ENCODE measurements at places on chromosomes 4 and X.

GRCh38 chrX:44731160-44731559 is 112.7 kb upstream of the DUSP21 start:
- peak; percentile 1 for DNase-seq

GRCh38 chr4:142725886-142726285 is 120.2 kb downstream of the INPP4B start:
- no peak for DNase-seq

DNA sequence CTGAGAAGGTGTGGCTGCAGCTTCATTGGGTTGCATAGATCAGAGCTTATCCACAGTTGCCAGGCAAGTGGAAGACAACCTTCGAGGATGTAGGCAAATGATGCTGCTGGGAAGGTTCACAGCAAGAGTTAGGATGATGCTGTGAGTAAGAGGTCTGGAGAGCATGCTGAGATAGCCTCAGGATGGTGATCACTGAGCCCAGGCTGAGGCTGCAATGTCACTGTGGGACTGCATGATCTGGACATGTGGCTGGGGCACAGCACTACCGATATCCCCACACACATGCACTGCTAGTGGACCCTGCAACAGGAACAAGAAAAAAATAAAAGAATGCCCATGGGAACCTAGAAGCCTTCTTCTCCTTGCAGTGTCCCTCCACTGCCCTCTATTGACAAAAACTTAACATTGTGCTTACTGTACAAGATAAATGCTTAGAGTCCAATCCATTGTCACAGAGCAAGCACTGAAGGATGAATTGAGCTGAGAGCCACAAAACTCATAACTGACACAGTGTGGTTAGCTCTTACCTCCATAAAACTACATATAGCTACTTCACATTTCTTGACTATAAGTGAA is 105.6 kb downstream of the CNKSR2 start:
- DNase-seq = peak; percentile 70

GRCh38 chr4:128241425-128241913 is 46.1 kb downstream of the PGRMC2 start:
- peak; percentile 58 for DNase-seq

- DNase-seq = peak; percentile 37
These were observed 168.8 kb upstream of the FAM47A start for GRCh38 chrX:34300871-34301270.

DNA sequence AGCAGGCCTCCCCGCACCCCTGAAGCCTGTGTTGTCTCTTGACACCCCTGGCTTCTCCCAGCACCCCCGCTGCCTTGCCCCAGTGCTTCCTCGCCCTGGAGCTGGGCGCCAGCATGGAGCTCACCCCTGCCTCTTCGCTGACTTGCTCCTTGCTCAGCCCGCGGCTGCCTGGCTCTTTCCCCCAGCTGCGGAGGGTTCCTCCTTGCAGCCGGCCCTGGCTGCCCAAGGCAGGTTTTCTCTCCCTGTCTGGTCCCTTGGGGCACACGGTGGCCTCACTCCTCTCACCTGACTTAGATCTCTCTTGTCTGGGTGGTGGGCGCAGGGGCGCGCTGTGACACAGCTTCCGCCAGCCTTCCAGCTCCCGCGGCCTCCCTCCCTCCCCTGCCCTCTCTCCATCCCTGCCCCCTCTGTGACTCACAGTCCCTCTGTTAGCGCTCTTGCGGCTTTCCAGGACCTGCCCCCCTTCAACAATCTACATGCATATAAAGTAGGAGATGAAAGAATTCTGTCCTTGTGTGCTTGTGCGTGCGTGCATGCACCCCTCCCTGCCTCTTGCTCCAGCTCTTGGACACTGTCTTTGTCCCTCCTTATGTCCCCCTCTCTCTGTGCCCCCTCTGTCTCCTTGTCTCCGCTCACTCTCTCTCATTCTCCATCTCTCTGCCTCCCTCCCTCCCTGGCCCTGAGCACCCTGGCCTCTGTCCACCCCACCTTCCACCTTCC is 2.2 kb downstream of the PLXNB3 start:
- DNase-seq = peak; percentile 24

DNA sequence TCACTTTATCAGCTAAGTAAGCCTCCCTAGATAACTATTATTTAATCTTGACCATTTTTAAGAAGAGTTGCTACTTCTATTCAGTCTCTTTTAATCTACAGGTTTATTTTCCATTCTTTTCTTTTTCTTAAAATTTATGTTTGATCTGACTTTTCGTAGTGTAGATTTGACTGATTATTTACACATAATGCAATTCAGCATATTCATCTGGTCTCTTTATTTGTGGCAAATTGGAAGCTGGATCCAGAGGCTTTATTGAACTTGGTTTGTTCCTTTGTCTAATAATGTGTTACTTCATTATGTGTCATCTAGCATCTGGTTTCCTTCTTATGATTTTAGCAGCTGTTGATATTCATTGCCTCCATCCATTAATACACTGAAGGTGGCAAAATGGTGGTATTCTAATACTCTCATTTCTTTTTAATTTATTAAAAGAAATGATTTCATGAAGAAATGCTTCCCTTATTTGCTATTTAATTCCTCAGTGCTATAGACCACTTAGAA is 113.0 kb downstream of the FBXW7 start:
- no peak for DNase-seq

DNA sequence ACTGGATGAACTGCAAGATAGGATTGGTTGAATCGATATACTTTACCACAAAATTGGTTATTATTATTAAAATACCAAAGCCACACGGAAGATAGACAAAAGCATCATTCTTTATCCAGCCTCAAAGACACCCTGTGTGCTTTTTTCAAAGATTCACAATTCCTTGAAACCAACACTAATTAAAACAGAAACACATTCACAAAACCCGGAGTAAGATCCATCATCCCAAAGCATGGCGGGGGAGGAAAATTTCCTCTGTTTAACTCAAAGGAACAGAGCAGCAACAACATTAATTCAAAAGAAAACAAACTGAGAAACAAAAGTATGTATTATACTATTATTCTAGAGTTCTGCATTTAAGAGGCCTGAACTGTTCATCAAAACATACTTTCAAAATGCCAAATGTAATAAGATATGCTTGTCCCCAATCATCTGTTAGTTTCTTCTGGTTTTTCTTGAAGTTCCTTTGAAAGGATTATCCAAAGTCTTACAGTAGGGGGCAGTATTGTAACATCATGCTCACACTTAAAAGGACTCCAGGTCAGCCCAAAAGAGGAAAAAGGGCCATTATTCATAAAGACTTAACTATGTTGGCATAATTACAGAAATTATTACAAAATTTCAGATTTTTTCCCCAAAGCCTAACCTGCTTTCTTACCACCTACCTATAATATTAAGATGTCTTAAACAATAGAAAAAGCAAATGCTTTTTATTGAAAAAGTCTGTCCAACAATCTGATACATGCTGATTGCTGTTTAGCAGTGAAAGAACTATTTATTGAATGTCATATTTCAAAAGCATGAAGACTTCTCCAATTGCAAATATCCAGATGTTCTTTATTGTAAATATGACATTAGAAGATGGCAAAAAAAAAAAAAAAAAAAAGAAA is 168.7 kb downstream of the SCFD2 start:
- DNase-seq = peak; percentile 80

GRCh38 chr4:77074981-77075855 is 571 bp downstream of the CCNI start:
- peak; percentile 82 for DNase-seq

DNA sequence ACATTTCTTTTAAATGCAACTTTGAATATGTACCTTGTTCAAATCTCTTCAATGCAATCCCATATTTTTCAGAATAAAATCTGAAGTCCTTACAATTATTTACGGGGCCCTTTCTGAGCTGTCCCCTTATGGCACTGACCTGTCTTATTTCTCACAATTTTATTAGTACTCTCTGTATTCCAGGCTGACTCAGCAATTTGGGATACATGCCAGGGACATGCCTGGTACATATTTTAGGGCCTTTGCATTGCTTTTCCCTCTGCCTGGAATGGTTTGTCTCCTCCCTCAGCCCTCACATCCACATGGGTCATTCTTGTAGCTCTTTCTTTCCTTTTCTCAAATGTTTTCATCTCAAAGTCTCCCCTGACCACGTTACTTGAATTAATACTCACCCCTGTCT is 172.2 kb upstream of the TECRL start:
- DNase-seq = no peak

- no peak for DNase-seq
These were observed 4.8 kb downstream of the USP38 start for GRCh38 chr4:143189528-143189927.

GRCh38 chrX:96474029-96474740 is 210.5 kb upstream of the DIAPH2 start:
- DNase-seq = no peak

DNA sequence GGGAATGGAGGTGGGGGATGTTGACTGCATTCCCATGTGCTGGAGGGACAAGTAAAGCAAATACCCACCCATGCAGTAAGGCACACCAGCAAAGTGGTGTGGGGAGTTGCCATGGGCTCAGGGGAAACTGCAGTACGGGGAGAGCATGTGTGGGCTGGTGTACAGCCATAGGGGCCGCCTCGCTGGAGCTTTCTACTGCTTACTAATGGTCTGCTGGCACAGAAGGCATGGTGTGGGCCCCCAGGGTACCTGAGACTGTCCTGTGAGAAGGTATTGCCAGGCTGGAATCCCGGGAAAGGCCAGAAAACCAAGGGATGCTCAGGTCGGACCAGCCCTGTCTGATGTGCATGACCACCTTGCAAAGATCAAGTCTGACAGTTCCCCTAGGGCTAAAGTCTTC is 199.1 kb downstream of the ARHGEF9 start:
- DNase-seq = no peak

DNA sequence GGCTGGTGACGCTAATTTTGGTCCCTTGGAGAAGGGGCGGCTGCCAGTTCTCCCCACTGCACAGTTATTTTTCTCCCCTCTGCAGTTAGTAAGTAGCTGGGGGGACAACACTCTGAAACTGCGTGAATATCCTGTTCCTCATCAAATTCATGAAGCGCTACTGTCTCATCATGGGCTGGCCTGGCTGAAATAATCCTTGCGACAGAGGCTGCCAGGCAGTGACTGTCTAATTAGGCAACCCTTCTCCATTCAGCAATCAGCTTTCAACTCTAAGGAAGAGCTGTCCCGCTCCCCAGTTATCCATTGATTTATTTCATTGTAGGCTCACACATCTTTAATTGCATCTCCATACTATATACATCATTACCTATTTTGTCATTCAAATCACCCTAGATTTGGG is 8.2 kb downstream of the SH3TC1 start:
- no peak for DNase-seq

- no peak for DNase-seq
These were observed 1.3 kb downstream of the HERC5 start for GRCh38 chr4:88458104-88458740.

GRCh38 chrX:149487292-149487691 is 17.8 kb downstream of the IDS start:
- no peak for DNase-seq

DNA sequence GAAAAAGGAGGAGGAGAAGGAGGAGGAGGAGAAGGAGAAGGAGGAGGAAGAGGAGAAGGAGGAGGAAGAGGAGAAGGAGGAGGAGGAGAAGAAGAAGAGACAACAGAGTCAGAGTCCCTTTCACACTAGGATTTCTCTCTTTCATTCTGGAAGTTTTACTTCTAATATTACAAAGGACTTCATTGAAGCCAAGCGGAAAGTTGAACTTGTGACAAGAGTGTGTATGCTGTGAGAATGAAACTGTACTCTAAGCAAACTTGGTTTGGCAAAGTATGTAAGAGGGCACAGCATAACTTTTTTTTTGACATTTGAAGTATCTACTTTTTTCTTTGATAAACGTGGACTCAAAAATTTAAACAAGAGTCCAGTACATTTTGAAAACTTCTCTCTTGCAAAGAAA is 48.0 kb downstream of the CXCL8 start:
- DNase-seq = no peak

DNA sequence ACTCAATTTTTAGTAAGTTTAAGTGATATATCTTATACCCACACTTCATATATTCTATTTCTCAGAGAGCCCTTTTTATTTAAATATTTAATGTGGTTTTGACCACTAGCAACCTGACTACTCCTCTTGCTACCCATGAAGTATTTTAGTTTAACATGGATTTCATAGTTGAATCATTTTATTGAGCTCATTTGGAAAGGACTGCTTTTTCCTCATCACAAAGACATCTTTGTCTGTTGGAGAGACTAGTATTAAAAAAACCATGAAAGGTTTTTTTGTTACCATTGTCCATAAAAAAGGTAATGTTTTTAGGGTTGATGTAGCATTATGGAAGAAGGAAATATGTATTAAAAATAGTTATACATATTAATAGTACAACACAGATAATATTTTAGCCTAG is 139.5 kb downstream of the RAPGEF2 start:
- no peak for DNase-seq

- DNase-seq = no peak
These were observed 584.6 kb downstream of the GABRG1 start for GRCh38 chr4:45539142-45539814.

DNA sequence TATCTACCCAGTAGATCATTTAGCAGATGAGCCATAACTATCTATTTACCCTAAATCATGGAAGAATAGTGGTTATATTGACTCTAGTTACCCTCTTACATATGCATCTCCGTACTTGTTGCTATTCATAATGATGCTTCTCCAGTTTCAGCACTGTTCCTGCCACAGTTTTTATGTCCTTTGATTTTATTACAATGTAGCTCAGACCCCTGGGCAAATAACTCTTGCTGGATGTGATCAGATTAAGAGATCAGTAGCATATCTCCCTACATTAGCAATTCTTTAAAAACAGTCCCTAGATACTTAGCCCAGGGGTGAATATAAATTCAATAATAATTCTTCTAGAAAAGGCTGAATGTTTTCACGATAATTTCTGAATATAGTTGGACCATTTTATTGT is 696.5 kb downstream of the ADGRL3 start:
- DNase-seq = no peak

GRCh38 chrX:96147681-96148080 is 537.0 kb upstream of the DIAPH2 start:
- no peak for DNase-seq

GRCh38 chr4:82501154-82501442 is 60.7 kb downstream of the TMEM150C start:
- DNase-seq = no peak

GRCh38 chrX:2717312-2717711 is 26.2 kb downstream of the CD99 start:
- DNase-seq = no peak

- DNase-seq = peak; percentile 37
These were observed 293.5 kb upstream of the FAT1 start for GRCh38 chr4:187017147-187017546.

- no peak for DNase-seq
These were observed 9.0 kb upstream of the MEPE start for GRCh38 chr4:87823724-87824123.

- DNase-seq = no peak
These were observed 18.5 kb downstream of the ETNPPL start for GRCh38 chr4:108744307-108744706.

GRCh38 chr4:139933541-139933940 is 220.4 kb downstream of the MAML3 start:
- DNase-seq = peak; percentile 81

GRCh38 chr4:972651-973424 is 531 bp downstream of the DGKQ start:
- DNase-seq = no peak

- no peak for DNase-seq
These were observed 5.3 kb downstream of the LRRC66 start for GRCh38 chr4:52014903-52015302.
